ENCODE measurements at places on chromosomes 6 and 20. TPM values are rescaled to one million over a fixed set of nuclear protein-coding genes. Genes with fewer than 3 reads are reported as not detected.

Gene FNDC1
- 0.36 TPM for total RNA-seq

Gene HTR1E
- total RNA-seq: not detected

Gene CST2
- not detected for total RNA-seq

Gene PHACTR2
- total RNA-seq: 47.3 TPM

All from right cardiac atrium (tissue), 5 donors.